ENCODE measurements at places on chromosomes 5 and 9.

GRCh38 chr5:106522296-106522695 is 1148.4 kb downstream of the EFNA5 start:
- no peak for DNase-seq

DNA sequence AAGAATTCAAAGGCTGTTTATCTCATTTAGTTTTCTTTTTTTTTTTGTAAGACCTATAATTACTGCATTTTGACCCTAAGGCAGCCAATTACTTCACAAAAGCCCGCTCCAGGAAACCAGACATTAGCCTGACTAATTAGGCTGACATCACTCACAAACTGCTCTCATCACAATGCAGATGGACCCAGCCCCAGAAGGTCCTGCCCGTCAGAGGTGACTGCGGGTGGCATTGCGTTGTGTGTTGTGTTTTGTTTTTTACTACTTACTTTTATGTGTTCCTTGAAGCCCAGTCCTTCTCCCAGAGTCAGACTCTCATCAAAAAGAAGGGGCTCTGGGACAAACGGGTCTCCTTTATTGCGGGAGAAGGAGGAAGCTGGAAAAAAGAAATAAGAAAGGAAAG is 172.2 kb downstream of the HSD17B3 start:
- DNase-seq = no peak

- DNase-seq = no peak
These were observed 663.6 kb upstream of the ZNF608 start for GRCh38 chr5:125409861-125410536.

GRCh38 chr5:75574791-75575190 is 36.5 kb upstream of the ANKDD1B start:
- DNase-seq = no peak

- DNase-seq = no peak
These were observed 58.7 kb upstream of the SUSD1 start for GRCh38 chr9:112233769-112234168.

GRCh38 chr9:35658968-35659220 is 802 bp downstream of the CCDC107 start:
- no peak for DNase-seq

GRCh38 chr9:127637322-127637847 is 25.3 kb downstream of the STXBP1 start:
- DNase-seq = no peak

DNA sequence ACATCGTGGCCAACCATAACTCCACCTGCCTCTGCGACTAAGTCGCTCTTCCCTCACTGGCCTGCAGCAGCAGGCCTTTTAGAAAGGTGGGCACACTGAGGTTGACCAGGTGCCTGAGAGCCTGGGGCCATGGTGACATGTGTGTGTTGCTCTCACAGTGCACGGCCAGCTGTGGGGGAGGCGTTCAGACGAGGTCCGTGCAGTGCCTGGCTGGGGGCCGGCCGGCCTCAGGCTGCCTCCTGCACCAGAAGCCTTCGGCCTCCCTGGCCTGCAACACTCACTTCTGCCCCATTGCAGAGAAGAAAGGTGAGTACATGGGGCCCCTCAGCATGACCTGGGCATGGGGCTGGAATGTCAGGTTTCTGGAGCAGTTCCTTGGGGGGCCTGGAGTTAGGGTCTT is 104.5 kb upstream of the ICE1 start:
- DNase-seq = no peak
